Activated naive CD4-positive, alpha-beta T cell treated with anti-CD3 and anti-CD28 coated beads, Interleukin-2, amount 50 U/mL, for 72 hours (primary cell): ENCODE measurements at places on chromosomes 3 and 15. TPM values are rescaled to one million over a fixed set of nuclear protein-coding genes. Genes with fewer than 3 reads are reported as not detected.

The AGBL1 gene
- not detected for total RNA-seq

DNA sequence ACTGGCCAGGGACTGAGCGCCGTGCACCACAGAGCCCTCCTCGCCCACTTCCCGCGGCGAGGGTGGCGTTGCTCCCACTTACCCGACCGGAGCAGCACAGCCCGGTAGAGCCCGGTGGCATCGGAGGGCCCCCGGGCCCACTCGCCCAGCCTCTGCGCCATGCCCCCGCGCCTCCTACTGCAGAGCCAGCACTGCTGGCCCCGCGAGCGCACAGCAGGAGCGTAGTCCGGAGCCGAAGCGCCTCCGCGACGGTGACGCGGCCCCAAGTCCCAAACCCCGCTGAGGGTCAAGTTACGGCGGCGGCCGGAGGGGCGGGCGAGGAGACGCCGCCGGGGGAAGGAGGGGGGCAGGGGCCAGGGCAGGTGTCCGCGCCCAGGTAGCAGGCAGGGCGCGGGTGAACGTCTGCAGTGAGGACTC is 9.6 kb upstream of the FAM107A start:
- no peak for DNase-seq

DNA sequence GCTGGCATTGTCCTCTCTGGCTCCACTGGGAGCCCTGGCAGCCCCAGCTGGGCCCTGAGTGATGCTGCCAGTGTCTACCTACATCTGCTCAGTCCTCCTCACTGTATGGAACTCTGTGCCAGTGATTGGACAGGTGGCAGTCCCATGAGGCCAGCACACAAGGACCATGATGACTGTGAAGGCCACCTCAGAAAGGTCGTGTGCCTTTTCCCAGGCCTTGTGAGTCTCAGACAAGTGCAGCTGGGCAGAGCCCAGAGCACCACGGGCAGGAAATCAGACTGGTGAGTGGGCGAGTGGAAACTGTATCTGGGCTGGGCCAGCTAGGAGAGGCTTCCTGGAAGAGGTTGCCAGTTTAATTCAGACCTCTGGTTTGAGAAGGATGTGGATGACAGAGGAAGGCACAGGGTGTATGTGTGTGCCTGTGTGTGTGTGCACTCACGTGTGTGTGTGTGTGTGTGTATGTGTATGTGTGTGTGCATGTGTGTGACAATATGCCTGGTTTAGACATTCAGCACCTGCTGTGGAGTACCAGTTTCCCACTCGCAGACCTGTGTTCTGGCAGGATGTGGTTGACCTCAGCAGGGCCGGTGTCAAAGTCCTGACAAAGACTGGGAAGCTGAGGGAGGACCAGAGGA is 7.0 kb downstream of the MAPKAPK3 start:
- DNase-seq, result peak; percentile 58

- DNase-seq, result no peak
Observed at GRCh38 chr3:197615430-197615829, 59.7 kb upstream of the BDH1 start.

GRCh38 chr3:115864911-115865310 is 241.6 kb downstream of the GAP43 start:
- DNase-seq, result no peak

DNA sequence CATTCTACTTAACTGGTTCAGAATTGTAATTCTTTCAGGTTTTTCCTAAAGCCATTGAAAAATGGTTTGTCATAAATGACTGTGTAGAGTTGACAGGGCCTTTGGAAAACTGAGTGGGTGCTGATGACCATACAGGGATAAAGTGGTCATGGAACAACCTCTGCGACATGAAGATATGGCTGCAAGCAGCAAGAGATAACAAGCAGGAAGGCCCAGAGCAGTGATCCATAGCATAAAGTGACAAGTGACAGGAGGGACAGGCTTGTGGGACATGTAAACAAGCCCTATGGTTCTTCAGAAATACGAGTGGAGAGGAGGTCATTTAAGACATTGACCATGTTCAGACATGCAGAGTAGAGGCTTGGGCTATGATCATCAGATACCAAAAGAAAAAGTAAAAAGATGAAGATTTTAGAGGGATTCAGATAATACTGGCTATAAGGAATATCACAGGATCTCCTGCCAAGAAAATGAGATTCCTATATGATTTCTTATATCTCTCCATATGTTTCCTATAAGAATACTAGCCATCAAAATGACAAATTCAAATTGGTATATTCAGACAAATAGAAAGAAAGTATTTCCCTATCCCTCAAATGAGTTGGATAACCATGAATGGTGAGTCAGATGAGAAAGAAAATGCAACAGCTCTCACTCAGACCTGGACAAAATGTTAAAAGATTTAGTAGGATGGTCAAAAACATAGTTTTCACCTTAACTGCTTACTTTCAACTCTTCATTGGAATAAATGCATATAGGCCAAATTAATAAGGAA is 827.6 kb upstream of the CFAP20DC start:
- no peak for DNase-seq

DNA sequence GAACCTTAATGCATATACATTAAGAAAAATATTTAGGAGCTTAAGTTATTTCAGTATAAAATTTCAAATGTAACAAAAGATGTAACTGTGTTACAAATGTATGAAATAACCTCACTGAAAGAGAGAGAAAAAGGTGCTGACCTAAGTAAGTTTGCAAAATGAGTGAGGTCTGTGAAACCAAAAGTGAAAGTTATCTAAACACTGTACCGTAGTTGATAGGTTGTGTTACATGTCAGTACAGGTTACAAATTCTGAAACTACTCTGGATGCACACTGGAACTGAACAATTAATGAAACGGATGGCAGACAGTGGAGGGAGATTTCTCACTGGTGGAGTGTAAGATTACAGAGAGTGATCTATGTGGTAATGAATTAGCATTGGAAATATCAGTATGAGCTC is 420.7 kb downstream of the ZNF385D start:
- no peak for DNase-seq
